ENCODE measurements at places on chromosomes 4 and X. TPM values are rescaled to one million over a fixed set of nuclear protein-coding genes. Genes with fewer than 3 reads are reported as not detected.

SOWAHB gene
- not detected for total RNA-seq

HHIP gene
- 1.1 TPM for total RNA-seq

OPHN1 gene
- total RNA-seq, result 2.7 TPM

CWH43 gene
- not detected for total RNA-seq

TMEM47 gene
- 51.0 TPM for total RNA-seq

HNRNPD gene
- total RNA-seq, result 28.0 TPM

PAGE5 gene
- not detected for total RNA-seq

RASSF6 gene
- total RNA-seq, result not detected

GPR50 gene
- not detected for total RNA-seq

KLHL13 gene
- 48.4 TPM for total RNA-seq

PASD1 gene
- not detected for total RNA-seq

MEPE gene
- total RNA-seq, result not detected

SHISA3 gene
- 4.7 TPM for total RNA-seq

ADGRG2 gene
- not detected for total RNA-seq

IL15 gene
- total RNA-seq, result 6.9 TPM

IL2RG gene
- not detected for total RNA-seq

COL25A1 gene
- total RNA-seq, result 0.15 TPM

KIAA1210 gene
- not detected for total RNA-seq

USP17L11 gene
- not detected for total RNA-seq

NSG1 gene
- 35.2 TPM for total RNA-seq

GAB1 gene
- 6.5 TPM for total RNA-seq

ADH7 gene
- total RNA-seq, result not detected

RPS6KA6 gene
- 1.2 TPM for total RNA-seq

SMR3B gene
- total RNA-seq, result not detected

CXCL5 gene
- 0.08 TPM for total RNA-seq

SLC9B1 gene
- total RNA-seq, result 2.2 TPM

BMPR1B gene
- 0.15 TPM for total RNA-seq

GPR82 gene
- not detected for total RNA-seq

EOLA1 gene
- total RNA-seq, result 16.6 TPM

NXF2 gene
- not detected for total RNA-seq

CSN1S1 gene
- not detected for total RNA-seq

PNMA6E gene
- not detected for total RNA-seq

SPP1 gene
- 0.15 TPM for total RNA-seq

LRAT gene
- not detected for total RNA-seq

NOP14 gene
- 17.2 TPM for total RNA-seq

GLUD2 gene
- total RNA-seq, result 0.68 TPM

CXCL10 gene
- total RNA-seq, result not detected

NXF2B gene
- not detected for total RNA-seq

SPANXN3 gene
- not detected for total RNA-seq

CYP4V2 gene
- total RNA-seq, result 8.5 TPM

CPLX1 gene
- total RNA-seq, result not detected

POF1B gene
- not detected for total RNA-seq

NKX6-1 gene
- total RNA-seq, result 0.08 TPM

RAB9B gene
- 0.94 TPM for total RNA-seq

ARHGEF9 gene
- total RNA-seq, result 13.6 TPM
